ENCODE measurements at places on chromosomes 11 and 22. TPM values are rescaled to one million over a fixed set of nuclear protein-coding genes. Genes with fewer than 3 reads are reported as not detected.
A peak's percentile ranks its signal among the peaks of the same experiment; 100 is the strongest.

SLC22A12 gene
- not detected for total RNA-seq

MB gene
- total RNA-seq, result not detected

BAIAP2L2 gene
- 1.0 TPM for total RNA-seq

- peak overlapping the region; percentile 15 for H3K27ac ChIP-seq
- H3K4me1 ChIP-seq, result peaks cover 42% of the 10 kb centered on the region
- no peak for DNase-seq
- peaks cover 58% of the 10 kb centered on the region for H3K36me3 ChIP-seq
- H3K27me3 ChIP-seq, result no peaks in the 10 kb centered on the region
Observed at GRCh38 chr22:31269892-31270579, 22.3 kb downstream of the PIK3IP1 start.

DNA sequence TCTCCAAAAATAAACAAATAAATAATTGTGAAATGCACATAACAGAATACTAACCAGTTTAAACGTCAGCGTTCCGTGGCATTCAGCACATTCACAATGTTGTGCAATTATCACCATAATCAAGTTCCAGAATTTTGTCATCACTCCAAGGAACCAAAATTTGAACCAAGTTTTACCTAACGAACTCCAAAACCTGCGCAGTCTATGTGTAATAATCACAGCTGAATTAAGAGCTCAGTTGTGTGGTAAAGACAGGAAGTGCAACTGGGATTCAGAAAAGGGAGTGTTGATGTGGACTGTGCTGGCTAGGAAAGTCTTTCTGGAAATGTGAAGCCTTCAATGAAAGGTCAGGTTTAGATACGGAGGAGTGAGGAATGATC is 5.4 kb upstream of the MCAM start:
- H3K4me1 ChIP-seq, result peaks cover 56% of the 10 kb centered on the region
- no peaks in the 10 kb centered on the region for H3K36me3 ChIP-seq
- H3K27me3 ChIP-seq, result peaks cover 6% of the 10 kb centered on the region
- DNase-seq, result no peak
